ENCODE measurements at places on chromosomes 2 and 18.

DNA sequence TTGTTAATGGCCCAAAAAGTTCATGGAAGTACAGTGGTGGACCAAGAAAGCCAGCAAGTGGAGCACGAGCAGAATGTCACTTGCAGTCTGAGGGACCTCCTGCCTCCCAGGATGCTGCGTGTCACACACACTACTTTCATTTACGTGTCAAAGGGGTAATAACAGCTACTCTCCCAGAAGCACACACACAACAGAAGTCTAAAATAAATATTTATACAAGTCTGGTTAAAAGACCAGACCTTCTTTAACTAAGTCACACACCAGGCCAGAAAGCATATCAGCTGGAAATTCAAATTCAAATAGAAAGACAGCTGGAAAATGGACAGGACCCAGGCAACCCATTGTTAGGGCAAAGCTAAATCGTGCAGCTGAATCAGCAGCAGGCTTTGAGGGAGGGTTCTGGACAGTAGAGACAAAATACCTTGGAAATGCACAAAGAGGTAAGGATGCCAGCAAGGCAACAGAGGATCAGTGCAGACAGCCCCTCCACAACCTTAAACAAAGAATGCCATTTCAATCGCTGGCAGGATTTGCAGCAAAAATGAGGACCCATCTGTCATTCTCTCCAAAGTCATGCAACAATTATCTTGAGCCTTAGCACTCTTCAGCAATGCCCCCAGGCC lies 160.5 kb downstream of the TMEM163 start:
- no peak for DNase-seq

DNA sequence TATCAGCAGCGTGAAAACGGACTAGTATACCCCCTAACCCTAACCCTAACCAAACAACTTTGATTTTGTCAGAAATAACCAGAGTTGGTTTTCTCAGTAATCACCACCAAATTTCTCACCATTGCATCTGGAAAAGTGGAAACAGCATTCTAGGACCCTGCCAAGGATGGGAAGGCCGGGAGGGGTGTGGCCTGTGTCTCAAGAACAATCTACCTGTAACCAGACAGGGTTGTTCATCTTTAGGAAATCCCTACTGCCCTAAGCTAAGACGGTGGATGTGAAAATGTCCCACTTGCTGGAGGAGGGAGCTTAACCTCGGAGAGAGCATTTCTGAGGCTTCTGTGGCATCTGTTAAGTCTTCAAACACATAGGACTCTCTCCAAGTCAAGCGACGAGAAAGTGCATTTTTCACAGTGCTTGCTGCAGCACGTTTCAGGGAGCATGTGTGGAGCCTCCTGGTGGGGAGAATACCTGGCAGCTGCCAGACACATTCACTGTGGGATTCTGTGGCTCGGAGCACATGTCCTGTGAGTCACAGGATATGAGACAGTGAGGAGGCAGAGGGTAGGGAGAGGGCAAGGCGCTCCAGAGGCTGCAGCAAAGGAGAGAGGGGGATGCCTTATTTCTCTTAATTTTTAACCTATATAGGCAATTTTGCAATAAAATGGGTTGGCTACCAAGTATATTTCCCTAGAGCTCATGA lies 207.5 kb downstream of the SPP2 start:
- DNase-seq = peak; percentile 25

GRCh38 chr2:128452536-128453530 lies 134.2 kb upstream of the HS6ST1 start:
- DNase-seq = no peak

GRCh38 chr18:23406271-23406787 lies 46.8 kb upstream of the RIOK3 start:
- no peak for DNase-seq
